ENCODE measurements at places on chromosomes 2 and 18.

DNA sequence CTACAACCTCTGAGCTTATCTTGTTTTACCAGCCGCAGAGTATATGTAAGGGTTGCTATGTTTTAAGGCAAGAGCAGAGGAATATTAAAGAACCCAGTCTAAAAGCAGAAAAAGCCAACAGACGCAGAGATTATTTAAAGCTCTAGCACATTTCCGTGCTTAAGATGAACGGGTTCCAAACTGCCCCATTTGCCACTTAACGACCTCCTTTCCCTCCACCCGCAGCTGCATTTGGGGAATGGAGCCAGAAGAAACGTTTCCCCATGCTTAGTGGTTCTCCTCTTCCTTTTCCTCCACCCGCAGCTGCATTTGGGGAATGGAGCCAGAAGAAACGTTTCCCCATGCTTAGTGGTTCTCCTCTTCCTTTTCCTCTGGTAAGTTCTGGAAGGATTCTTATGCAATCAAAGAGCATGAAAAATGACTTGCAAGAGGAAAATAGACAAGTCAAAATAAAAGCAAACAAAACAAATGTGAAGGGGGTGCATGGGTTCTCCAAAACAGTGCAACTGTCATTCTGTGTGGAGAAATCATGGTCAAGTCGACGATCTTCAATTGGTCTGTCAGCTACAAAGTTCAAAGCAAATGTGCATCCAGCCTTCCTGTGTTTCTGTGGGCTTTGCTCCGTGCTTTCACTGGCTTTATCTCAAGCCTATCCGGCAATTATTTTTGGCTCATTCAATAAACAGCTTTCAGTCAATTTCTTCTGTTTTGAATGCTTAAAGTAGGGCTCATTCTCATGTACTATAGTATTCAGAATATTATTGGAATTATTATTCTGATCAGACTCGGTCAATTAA, 57.8 kb downstream of the DIPK1C start:
- H3K27ac ChIP-seq: no peak overlapping the region
- H3K4me3 ChIP-seq: no peak overlapping the region
- no peaks in the 10 kb centered on the region for H3K4me1 ChIP-seq
- no peaks in the 10 kb centered on the region for H3K36me3 ChIP-seq
- no peak for DNase-seq
- peaks cover 26% of the 10 kb centered on the region for H3K27me3 ChIP-seq

GRCh38 chr18:8856212-8856611, 150.9 kb downstream of the MTCL1 start:
- H3K27me3 ChIP-seq: peaks cover 7% of the 10 kb centered on the region
- H3K36me3 ChIP-seq: no peaks in the 10 kb centered on the region
- H3K4me1 ChIP-seq: peaks cover 11% of the 10 kb centered on the region
- H3K4me3 ChIP-seq: no peak overlapping the region

DNA sequence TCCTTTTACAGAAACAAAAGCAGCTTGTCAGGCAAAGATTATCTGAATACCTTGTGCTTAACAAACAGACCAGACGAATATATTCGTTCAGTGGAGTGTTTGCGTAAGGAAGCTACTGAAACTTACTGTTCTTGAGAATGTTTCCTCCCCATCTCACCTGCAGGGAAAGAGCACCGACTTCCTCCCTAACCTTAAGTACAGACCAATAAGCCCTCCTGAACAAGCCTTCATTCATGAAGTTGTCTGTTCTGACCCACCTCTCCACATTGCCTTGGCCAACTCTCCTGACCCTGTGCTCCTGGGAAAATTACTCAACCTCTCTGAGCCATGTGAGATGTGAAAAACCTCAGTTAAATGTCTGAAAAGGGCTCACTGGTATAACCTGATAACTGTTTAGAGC, 35.2 kb downstream of the STK39 start:
- peak overlapping the region; percentile 77 for H3K4me3 ChIP-seq
- H3K27me3 ChIP-seq: no peaks in the 10 kb centered on the region
- DNase-seq: no peak
- peaks cover 25% of the 10 kb centered on the region for H3K4me1 ChIP-seq
- H3K27ac ChIP-seq: peak overlapping the region; percentile 77

DNA sequence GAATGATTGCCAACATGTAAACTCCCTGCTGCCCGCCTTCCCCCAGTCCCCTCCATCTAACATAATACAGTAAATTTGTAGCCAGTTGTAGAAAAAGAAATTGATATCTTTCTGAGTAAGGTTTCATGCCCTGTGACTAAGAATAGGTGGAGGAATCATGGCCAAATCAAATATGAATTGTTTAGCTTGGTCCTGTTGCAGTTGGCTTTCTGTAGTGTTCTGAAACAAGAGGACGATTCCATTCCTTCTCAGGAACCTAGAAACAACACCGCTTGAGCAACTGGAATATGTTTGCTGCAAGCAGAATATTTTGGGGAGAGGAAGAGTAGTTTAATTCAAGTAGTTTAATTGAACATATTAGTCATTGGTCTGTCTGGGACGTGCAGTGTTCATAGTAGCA, 7.0 kb upstream of the DRC1 start:
- no peak for DNase-seq
- H3K36me3 ChIP-seq: peaks cover 22% of the 10 kb centered on the region
- H3K4me1 ChIP-seq: no peaks in the 10 kb centered on the region
- no peaks in the 10 kb centered on the region for H3K27me3 ChIP-seq

DNA sequence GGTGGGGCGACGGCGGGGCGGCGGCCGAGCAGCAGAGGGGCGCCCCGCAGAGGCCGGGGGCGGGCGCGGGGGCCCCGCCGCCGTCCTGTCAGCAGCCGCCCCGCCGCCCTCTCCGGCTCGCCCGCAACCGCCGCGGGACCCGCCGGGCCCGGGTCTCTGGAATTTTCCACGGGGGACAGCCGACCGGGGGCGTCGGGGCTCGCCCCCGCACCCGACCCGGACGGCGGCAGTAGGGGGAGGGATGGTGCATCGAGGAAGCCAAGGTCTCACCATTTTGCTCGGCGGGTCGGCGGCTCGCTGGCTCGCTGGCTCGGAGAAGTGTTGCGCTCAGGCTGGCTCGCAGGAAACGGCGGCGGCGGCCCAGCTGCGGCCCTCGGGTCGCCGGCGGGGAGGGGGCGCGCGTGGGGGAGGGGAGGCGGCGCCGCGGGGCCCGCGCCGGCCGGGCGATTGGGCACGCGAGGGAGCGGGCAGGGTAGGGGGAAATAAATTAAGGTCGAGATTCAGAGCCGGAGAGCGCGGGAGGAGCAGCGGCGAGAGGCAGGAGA, 405 bp downstream of the PPP3R1 start:
- H3K4me1 ChIP-seq: peaks cover 17% of the 10 kb centered on the region
- H3K27me3 ChIP-seq: no peaks in the 10 kb centered on the region
- H3K27ac ChIP-seq: peak overlapping the region; percentile 98
- DNase-seq: peak; percentile 32

- no peak overlapping the region for H3K4me3 ChIP-seq
- no peaks in the 10 kb centered on the region for H3K27me3 ChIP-seq
- H3K36me3 ChIP-seq: no peaks in the 10 kb centered on the region
- no peak for DNase-seq
Observed at GRCh38 chr2:191976436-191976835, 129.5 kb upstream of the CAVIN2 start.

DNA sequence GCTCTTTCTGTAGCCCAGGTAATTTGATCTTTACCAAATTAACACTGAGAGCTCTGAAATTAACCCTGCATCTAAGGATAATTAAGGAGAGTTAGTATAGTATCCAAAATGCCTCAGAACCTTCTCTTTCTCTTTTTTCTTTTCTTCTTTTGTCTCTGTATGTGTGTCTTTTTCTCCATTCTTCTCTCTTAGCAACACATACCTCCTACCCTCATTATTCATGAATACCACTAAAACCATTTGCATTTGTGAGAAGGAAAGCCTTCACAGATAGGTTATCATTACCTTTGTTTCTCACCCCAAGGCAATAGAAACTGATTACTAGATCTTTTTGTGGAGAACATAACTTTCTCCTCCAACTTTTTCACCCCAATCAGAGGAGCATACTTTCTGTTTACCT, 376.5 kb upstream of the NXPH2 start:
- H3K27me3 ChIP-seq: no peaks in the 10 kb centered on the region
- no peaks in the 10 kb centered on the region for H3K4me1 ChIP-seq
- no peak for DNase-seq
- no peaks in the 10 kb centered on the region for H3K36me3 ChIP-seq
- no peak overlapping the region for H3K4me3 ChIP-seq
- H3K27ac ChIP-seq: no peak overlapping the region

GRCh38 chr2:30239308-30239985, 8.1 kb downstream of the LBH start:
- DNase-seq: peak; percentile 34
- peak overlapping the region; percentile 69 for H3K27ac ChIP-seq
- peak overlapping the region; percentile 26 for H3K4me3 ChIP-seq
- peaks cover 86% of the 10 kb centered on the region for H3K4me1 ChIP-seq
- no peaks in the 10 kb centered on the region for H3K27me3 ChIP-seq

DNA sequence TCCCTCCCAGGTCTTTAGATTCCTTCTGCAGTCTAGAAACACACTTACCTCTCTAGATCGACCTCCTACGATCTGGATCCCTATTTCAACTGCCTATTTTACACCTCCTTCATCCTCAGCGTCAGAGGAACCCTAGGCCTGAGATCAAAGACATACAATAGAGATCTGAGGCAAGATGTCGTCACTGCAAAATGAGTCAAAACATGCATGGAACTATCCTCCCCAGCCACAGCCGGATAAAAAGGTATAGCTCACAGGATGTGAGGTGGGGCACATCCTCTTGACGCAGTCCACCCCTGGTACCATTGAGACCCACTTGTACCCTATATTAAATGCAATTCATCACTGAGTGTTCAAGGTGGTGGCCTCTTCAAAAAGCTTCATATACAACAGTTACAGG, 63.7 kb upstream of the DNAJC10 start:
- H3K4me1 ChIP-seq: no peaks in the 10 kb centered on the region
- no peak overlapping the region for H3K27ac ChIP-seq
- no peak for DNase-seq
- peaks cover 18% of the 10 kb centered on the region for H3K27me3 ChIP-seq
- H3K36me3 ChIP-seq: no peaks in the 10 kb centered on the region

- DNase-seq: no peak
- H3K27me3 ChIP-seq: peaks cover 26% of the 10 kb centered on the region
- H3K4me3 ChIP-seq: no peak overlapping the region
Observed at GRCh38 chr2:172969166-172969565, 106.5 kb upstream of the MAP3K20 start.

GRCh38 chr2:109493176-109493935, 120.4 kb downstream of the SEPTIN10 start:
- no peak for DNase-seq
- no peaks in the 10 kb centered on the region for H3K36me3 ChIP-seq
- no peaks in the 10 kb centered on the region for H3K27me3 ChIP-seq
- no peak overlapping the region for H3K4me3 ChIP-seq
- no peak overlapping the region for H3K27ac ChIP-seq

DNA sequence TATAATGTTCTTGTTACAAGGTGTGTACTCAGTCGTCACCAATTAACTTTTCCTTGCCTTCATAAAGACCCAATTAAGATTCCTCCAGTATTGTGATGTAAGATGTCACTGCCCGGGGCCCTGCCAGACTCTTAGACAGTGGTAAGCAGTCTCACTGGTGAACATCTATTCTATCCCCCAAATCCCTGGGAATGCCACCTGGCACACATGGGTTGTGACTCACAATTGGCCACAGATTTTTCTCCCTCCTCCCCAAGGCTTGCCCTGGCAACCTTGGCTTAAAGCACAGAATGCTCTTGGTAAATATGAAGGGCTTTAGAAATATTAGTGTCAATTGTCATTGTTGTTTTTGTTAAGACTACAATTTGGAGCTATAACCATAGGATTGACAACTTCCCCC, 287.9 kb downstream of the ETAA1 start:
- no peak for DNase-seq
- no peak overlapping the region for H3K27ac ChIP-seq
- H3K27me3 ChIP-seq: peaks cover 15% of the 10 kb centered on the region
- no peaks in the 10 kb centered on the region for H3K36me3 ChIP-seq
- no peaks in the 10 kb centered on the region for H3K4me1 ChIP-seq

All from stimulated activated naive B cell treated with anti-CD40 and anti-IgM and Interleukin-4, amounts not matched to agents 10 μg/mL and 1 μg/mL and 100 μg/mL, for 72 hours (primary cell).